Pancreas (tissue), 10 donors: ENCODE measurements at places on chromosomes 2 and 18. TPM values are rescaled to one million over a fixed set of nuclear protein-coding genes. Genes with fewer than 3 reads are reported as not detected.

The KYNU gene
- 2.6 TPM for total RNA-seq

GRCh38 chr18:62499263-62499650, 23.6 kb upstream of the ZCCHC2 start:
- DNase-seq = no peak
- H3K27me3 ChIP-seq = no peaks in the 10 kb centered on the region
- no peaks in the 10 kb centered on the region for H3K36me3 ChIP-seq
- no peak overlapping the region for H3K4me3 ChIP-seq
- no peak overlapping the region for H3K27ac ChIP-seq

GRCh38 chr2:221570321-221570935, 1.7 kb downstream of the EPHA4 start:
- H3K27ac ChIP-seq = no peak overlapping the region
- no peak for DNase-seq
- no peaks in the 10 kb centered on the region for H3K4me1 ChIP-seq
- no peak overlapping the region for H3K4me3 ChIP-seq

GRCh38 chr2:1319393-1319792, 93.9 kb upstream of the TPO start:
- H3K4me3 ChIP-seq = no peak overlapping the region
- H3K27ac ChIP-seq = no peak overlapping the region
- DNase-seq = no peak
- no peaks in the 10 kb centered on the region for H3K27me3 ChIP-seq

DNA sequence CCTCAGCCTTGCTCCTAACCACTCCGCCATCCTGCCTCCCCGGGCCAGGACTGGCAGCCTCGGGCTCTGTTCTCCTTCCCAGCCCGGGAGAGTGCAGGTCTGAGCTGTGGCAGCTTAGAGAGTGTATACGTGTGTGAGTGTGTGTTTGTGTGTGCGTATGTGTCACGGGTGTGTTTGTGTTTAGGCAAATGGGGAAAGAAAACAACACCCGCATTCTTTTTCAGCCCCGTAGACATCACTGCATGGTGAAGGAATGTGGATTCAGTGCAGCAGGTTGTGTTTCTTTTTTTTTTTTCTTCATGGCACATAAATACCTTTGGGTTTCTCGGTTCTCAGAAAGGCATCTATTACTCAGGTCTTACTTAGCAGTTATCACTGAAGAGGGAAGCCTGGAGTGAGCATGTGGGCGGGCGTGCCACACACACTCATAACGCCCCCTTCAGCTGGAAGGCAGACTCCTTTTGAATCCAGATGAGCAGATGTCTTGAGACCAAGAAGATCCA, 44.2 kb downstream of the GLI2 start:
- no peaks in the 10 kb centered on the region for H3K36me3 ChIP-seq
- no peaks in the 10 kb centered on the region for H3K27me3 ChIP-seq
- no peaks in the 10 kb centered on the region for H3K4me1 ChIP-seq

DNA sequence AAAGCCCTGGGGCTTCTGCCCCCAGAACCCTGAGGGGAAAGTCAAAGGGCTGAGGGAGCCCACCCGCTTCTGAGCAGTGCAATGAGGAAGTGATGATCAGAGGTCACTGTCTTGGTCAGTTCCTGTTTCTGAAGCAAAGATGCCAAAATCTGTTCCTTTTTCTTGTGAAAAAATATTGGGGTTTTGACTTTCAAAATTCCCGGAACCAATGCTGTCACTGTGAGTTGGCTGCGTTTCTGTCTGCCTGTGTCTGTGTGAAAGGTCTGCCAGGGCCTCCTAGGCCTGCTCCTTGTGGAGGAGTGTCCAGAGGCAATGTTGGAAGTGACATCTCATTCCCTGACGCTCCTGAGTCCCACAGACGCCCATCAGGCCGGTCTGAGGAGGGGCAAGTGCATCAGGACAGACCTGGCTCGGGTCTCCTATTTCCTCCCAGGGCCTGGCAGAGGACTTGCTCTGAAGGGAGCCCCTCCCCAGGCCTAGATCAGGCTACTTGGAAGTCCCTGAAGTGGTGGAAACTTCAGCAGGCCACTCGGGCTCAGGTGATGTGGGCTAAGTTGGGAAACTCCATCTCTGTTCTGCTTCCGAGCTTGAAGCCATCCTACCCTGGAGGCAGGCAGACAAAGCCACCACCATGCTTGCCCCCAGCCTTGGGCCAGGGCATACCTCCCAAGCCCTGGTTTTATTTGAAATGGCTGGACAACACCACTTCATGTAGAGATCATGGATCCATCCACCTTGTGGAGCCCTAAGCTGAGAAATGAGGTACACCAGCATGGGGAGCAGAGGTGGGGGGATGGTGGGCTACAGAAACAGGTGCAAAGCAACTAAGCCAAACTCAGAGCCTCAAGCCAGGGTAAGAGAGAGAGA, 51.0 kb downstream of the PKDCC start:
- H3K4me1 ChIP-seq = peaks cover 3% of the 10 kb centered on the region
- no peak for DNase-seq
- no peaks in the 10 kb centered on the region for H3K27me3 ChIP-seq
- H3K4me3 ChIP-seq = no peak overlapping the region
- H3K36me3 ChIP-seq = no peaks in the 10 kb centered on the region
- no peak overlapping the region for H3K27ac ChIP-seq

DNA sequence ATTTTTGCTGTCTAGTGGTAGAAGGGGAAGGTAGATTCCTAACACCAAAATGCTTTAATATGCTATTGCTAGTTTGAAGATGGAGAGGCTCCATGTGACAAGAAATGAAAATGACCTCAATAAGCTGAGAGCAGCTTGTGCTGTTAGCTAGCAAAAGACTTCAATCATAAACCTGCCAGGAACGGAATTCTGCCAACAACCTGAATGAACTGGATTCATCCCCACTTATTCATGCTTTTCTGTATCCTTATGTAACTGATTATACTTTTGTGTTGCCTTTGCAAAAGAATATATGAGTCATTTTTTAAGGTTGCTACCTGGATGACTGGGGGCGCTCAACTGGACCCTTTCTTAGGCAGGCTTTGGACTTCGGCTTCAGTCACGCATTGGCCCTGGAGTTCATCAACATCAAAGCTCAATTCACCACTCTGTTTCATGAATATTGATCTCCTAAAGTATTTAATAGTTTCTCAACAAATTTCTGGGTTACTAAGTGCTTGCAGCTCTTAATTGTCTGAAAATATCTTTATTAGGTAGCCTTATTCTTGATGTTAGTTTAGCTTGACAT, 97.5 kb upstream of the KCNJ3 start:
- H3K27ac ChIP-seq = no peak overlapping the region
- DNase-seq = no peak
- no peak overlapping the region for H3K4me3 ChIP-seq

- DNase-seq = no peak
- H3K4me1 ChIP-seq = no peaks in the 10 kb centered on the region
- no peaks in the 10 kb centered on the region for H3K36me3 ChIP-seq
- H3K4me3 ChIP-seq = no peak overlapping the region
- no peaks in the 10 kb centered on the region for H3K27me3 ChIP-seq
Observed at GRCh38 chr2:30655660-30656059, 151.6 kb downstream of the CAPN13 start.
